Caco-2 (cell line): ENCODE measurements at places on chromosomes 12 and 14. TPM values are rescaled to one million over a fixed set of nuclear protein-coding genes. Genes with fewer than 3 reads are reported as not detected.

GRCh38 chr12:126708492-126708896 lies 1558.5 kb upstream of the TMEM132C start:
- DNase-seq: no peak

DNA sequence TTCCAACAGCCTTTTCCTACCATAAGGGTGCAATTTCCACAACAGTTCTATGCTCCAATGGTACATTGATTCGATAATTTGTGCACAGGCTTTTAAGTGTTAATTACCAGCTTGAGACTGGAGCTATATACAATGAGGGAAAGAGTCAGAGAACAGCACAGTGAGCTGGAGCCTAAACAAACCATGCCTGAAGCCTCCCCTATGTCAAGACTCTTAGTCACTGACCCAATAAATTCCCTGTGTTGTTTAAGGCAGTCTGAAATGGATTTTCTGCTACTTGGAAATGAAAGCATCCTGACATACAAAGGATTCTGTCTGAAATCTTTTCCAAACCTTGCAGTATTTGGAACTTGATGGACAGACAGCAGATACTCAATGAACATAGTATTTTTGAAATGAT lies 149.0 kb downstream of the EFCAB11 start:
- DNase-seq: no peak

DNA sequence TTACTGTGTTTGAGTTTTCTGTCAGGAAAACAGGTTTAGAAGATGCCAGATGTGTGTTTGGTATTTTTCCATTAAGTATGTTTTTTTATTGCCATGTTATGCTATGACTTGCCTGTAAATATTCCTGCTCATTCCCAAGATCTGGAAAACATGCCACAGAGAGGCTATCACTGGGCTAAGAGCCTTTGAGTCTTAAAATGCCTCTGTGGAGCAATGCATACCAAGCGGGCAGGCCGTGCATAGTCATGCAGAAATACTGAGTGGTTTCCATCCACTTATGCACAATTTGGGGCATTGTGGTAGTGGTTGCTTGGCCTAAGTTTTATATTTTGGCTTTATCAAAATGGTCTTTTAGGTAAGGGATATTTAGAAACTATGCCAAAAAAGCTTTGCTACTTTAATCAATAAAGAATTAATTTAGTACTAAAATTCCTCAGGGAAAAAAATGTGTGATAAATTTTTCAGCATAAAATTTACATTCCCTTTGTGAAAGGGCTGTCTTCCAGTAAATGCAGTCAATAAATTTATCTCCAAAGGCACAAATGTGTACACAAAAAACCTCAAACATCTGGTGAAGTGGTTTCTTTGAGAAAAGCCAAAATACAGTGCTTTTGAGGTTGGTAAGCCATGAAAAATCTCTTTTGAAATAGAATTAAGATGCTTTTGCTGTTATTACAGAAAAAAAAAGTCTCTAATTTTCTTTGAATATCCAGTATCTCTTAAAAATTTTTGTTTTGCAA lies 341.3 kb upstream of the FBXO33 start:
- no peak for DNase-seq

The RPL10L gene
- total RNA-seq: not detected in 2 replicates

- DNase-seq: no peak
Observed at GRCh38 chr12:76798864-76799263, 34.9 kb downstream of the ZDHHC17 start.

- DNase-seq: no peak
Observed at GRCh38 chr12:56011509-56012090, 9.2 kb upstream of the IKZF4 start.

The IRAK3 gene
- total RNA-seq: not detected in 2 replicates

GRCh38 chr12:48459259-48459658 lies 13.1 kb upstream of the ANP32D start:
- no peak for DNase-seq

The CLMN gene
- 5.2 and 6.7 TPM in 2 replicates for total RNA-seq

The HVCN1 gene
- 0.23 TPM in 1 of 2 replicates, not detected in the other for total RNA-seq

GRCh38 chr12:122326586-122326985 lies 60.3 kb upstream of the VPS33A start:
- DNase-seq: no peak

The PRR4 gene
- 6.8 and 8.4 TPM in 2 replicates for total RNA-seq

The MYL2 gene
- total RNA-seq: not detected in 2 replicates

- no peak for DNase-seq
Observed at GRCh38 chr12:29282031-29282816, 98.7 kb downstream of the ERGIC2 start.

GRCh38 chr14:104281768-104282301 lies 143.4 kb downstream of the KIF26A start:
- DNase-seq: no peak

DNA sequence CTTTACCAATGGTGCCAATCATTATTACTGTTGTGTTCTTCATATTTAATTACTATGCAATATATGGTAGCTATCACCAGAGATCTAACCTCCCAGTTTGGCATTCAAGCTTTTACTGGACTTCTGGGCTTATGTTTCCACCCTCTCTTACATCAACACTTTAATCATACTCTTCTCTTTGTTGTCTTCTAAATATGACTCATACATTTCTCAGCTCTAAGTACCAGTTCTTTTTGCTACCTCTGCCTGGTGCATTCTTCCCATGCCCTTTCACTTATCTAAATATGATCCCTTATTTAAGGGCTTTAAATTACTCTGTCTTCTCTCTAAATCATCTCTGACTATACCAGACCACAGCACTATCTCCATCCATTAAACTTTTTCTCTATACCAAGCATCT lies 246.1 kb upstream of the CCDC196 start:
- no peak for DNase-seq
